ENCODE measurements at places on chromosomes 7 and 10.

- DNase-seq: no peak
Measured at GRCh38 chr10:114337510-114338462, 66.5 kb downstream of the AFAP1L2 start.

- DNase-seq: peak; percentile 16
Measured at GRCh38 chr7:158782761-158783401, 46.4 kb downstream of the ESYT2 start.

DNA sequence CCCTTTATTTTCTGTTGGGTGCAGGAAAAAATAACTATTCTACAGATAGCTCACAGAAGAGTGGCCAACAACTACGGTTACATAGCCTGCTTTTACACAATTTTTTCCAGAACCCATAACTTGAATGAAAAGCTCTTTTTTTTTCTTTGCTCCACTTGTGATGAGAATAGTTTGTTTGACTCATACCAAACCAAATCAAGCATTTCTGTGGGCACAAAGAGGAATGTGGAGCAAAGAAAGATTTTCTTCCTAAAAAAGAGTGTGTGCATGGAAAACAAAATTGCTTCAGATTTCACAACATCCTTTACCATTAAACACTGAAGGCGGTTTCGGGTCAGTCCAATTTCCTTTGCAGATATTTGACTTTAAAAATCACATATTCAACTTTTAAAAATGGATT is 54.8 kb upstream of the RAB11FIP2 start:
- no peak for DNase-seq

DNA sequence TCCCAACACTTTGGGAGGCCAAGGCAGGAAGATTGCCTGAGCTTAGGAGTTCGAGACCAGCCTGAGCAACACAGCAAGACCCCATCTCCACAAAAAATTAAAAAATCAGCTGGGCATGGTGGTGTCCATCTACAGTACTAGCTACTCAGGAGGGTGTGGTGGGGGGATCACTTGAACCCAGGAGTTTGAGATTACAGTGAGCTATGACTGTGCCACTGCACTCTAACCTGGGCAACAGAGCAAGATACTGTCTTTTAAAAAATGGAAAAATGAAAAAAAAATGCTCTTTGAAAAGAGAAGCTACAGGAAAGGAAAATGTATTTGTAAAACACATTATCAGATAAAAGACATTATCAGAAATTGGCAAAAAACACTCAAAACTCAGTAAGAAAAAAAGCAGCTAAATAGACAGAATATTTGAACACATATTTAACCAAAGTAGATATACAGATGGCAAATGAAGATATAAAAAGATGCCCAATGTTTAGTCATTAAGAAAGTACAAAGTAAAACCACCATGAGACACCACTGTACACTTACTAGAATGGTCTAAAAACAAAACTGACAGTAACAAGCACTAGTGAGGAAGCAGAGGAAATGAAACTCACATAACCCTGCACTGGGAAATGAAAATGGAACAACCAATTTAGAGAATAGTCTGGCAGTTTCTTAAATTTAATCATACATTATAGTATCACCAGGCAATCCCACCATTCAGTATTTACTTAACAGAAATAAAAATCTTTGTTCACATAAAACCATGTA is 40.5 kb downstream of the NRBF2 start:
- no peak for DNase-seq

DNA sequence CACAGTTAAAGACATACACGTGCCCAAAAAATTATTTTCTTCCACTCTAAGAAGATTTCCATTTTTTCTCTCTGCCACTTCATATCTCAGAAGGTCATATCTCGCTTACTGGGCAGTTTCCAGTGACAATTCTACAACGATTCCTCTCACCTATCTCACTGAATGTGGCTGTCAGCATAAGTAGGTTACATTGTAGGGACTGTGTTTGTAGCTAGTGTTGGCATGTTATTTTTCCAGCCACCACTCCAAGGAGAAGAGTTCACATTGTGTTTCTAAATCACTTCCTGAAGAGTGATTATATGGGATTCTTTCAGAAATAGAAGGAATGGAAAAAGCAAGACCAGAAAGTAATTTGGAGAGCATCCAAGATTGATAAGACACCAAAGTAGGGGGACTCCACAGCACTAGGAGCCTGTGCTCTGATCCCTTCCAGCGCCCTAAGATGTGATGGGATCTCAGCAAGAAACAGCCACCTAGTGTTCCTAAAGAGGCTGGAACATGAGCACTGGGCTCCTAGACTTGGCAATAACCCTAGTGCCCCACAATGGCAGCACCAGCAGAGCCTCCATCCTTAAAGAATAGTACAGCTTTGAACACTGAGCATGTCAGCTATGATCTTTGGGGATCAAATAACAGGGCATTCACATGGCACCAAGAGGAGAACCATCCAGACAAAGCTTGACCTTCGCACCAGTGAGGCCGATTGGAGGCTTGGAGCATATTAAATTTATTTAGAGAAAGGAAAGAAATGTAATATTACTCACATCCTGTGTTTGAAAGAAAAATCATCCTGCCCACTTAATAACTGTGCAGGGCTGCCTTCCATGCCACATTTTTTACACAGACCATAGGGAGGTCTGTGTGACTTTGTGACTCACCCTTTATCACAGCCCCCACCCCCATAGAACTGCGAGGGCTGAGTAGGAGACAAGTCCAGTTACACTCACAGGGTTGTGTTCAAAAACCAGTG is 51.8 kb downstream of the CAV1 start:
- no peak for DNase-seq

DNA sequence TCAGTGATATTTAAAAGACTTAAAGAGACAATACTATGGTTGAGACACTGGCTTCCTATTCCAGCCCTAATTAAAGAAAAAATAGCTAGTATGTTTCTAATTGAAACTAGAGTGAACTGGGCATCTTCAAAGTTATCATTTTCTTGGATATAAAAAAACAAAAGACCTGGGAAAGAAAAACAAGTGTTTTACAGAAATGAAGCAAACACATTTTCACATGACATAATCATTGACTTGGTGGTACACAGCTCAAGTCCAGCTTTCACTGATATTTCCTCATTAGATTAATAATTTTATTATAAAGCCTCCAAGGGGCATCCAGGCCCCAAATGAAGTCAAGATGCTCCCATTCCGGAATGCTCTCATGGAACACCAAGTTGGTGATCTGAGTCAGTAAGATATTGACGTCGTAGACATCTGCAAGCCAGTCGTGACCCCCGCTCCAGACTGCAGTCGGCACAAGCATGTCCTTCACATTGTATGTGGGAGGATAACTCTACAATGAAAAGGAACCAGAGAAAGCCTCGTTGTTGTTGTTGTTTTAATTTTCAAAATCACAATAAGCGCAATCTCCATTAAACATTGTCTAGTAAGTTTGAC is 7.5 kb upstream of the CH25H start:
- no peak for DNase-seq

DNA sequence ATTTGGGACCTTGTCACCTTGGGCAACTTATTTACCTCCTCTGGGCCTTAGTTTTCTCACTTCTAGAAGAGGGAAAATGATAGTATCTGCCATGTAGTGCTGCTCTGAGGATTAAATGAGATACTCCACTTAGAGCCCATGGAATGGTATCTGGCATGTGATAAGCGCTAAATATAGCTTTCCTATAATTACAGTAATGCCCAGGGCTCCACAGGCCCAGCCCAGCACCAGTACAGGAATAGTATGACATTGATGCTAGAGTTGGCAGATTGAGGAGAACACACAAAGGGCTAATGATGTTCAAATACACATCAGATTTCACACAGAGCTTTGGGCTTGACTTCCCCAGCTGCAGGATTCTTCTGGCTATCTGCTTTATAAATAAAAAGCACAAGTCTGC is 34.9 kb downstream of the FAS start:
- DNase-seq: no peak

- no peak for DNase-seq
Measured at GRCh38 chr10:120483651-120484301, 26.7 kb downstream of the PLPP4 start.

GRCh38 chr7:87564296-87564963 is 36.3 kb downstream of the ABCB1 start:
- DNase-seq: peak; percentile 16

GRCh38 chr10:543131-543530 is 146.3 kb downstream of the DIP2C start:
- DNase-seq: no peak

- no peak for DNase-seq
Measured at GRCh38 chr7:27152816-27153442, 546 bp upstream of the HOXA3 start.

- DNase-seq: peak; percentile 67
Measured at GRCh38 chr10:70758757-70759514, 26.2 kb downstream of the TBATA start.

- no peak for DNase-seq
Measured at GRCh38 chr7:55939514-55940123, 12.1 kb upstream of the MRPS17 start.

- DNase-seq: no peak
Measured at GRCh38 chr7:4642468-4643203, 39.5 kb upstream of the FOXK1 start.

DNA sequence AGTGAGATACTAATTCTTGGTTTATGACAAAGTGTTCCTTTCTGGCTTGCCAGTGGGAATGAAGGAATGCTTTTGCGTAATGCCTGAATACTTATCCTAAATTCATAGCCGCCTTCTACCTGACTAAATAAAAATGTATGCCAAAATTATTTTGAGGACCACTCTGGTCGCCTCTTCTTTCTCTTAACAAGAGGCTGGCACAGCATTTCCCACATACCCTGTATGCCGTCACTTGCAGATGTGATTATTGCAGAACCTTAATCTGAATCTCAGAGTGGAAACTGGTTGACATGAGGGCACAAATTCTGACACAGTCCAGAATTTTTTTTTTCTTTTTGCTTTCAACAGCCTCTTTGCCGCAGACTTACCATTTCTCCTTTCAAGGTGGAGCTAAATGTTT is 124.6 kb upstream of the GLCCI1 start:
- no peak for DNase-seq

DNA sequence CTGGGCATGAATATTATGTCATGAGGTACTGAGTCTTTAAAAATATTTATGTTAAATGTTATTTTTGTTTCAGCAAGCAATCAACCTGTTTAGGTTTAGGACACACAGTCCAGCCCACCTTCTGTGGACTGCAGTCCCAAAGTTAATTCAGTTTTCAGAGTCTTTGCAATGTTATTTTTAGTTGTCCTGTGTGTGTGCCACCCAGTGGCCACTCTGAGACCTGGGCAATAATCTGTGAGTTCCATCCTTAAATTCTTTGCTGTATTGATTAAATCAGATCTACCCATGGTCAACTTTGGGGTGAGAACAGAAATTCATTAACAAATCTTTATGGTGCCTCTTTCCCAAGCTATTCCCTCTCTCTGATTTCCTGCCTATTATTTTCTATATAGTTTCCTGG is 415.1 kb downstream of the CCSER2 start:
- no peak for DNase-seq

GRCh38 chr7:44998153-44998871 is 1.7 kb upstream of the CCM2 start:
- no peak for DNase-seq

DNA sequence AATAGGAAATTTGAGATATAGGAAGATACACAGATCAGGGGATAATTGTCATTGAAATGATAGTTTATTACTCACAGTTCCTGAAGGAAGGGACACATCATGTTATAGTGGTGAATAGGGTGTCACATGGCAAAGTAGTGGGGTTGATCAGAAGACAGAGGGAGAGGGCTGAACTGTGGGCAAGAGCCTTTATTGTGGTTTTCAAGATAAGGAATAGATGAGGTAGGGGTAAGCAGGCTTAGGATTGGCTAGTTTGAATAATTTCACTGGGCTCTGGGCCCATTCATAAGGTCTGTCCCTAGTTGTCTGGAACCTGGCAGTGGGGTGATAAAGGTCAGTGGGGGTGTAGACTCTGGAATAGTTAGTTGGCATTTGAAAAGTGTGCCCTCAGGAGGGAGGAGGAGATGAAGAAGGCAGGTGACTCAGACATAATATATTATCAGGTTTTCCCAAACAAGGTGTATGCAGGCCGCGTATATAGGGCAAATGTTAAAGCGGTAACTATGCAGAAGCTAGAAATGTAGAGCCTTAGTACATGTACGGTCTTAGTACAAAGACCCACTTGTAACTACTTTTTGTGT is 18.5 kb downstream of the FGL2 start:
- DNase-seq: no peak

- no peak for DNase-seq
Measured at GRCh38 chr10:79189181-79189580, 120.4 kb downstream of the ZMIZ1 start.

- DNase-seq: no peak
Measured at GRCh38 chr10:119783665-119784027, 57.8 kb downstream of the INPP5F start.

- no peak for DNase-seq
Measured at GRCh38 chr7:135704698-135705097, 23.3 kb downstream of the SLC13A4 start.

DNA sequence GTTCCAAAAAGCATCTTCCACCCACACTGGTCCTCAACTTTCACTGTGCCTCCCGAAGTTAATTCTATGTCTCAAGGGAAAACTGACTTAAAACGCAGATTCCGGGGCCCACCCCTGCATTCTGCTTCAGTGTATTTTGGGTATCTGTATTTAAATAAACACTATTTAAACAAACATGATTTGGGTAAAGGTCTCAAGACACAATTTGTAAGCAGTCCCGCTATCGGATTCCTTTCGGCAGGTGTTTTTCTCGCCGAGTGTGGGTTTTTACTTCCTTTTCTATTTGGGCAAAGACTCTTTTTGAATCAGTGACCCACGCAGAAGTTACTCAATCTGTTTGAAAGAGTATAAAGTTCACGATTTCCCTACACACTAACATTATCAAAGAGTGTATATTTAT is 1.2 kb downstream of the PDIA4 start:
- no peak for DNase-seq

GRCh38 chr7:156614434-156615264 is 25.9 kb upstream of the RNF32 start:
- DNase-seq: no peak

- no peak for DNase-seq
Measured at GRCh38 chr7:108503112-108504026, 22.6 kb downstream of the PNPLA8 start.

- DNase-seq: no peak
Measured at GRCh38 chr7:50560865-50561351, 4.3 kb downstream of the DDC start.

DNA sequence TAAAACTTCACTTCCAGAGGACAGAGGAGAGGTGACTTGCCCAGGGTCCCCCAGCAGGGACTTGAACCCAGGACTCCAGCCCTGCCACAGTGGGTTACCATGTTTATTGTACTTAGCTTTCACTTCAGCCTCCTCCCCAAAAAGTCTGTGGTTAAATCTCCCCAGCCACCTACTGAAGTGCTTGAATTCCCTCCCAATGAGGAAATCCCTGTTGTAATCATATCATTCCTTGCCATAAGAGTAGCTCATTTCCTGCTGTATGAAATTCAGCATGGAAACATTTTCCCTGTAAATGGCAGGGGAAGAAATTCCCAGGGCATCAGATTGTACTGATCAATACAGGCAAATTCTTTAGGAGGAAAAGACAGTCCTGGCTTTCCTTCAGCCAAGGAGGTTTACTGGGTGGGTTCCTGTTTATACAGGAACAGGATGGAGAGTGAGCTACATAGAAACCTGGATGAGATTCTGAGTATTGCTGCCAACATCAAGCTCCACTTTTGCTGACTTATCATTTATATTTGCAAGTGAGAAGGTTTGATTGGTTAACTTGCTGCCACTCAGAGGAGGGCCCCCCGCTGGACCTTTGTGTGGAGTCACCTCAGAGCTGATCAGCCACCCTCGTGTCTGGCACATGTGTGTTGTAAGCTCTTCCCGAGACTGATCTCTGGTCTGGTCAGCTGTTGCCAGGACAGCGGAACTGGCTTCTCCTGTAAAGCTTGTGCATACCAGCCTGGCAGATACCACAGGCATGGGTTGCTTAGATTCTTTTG is 16.4 kb upstream of the PDZD8 start:
- no peak for DNase-seq

GRCh38 chr10:124743191-124744101 is 732 bp downstream of the FAM53B start:
- DNase-seq: no peak

Data from stimulated activated naive CD4-positive, alpha-beta T cell (primary cell).